ENCODE measurements at places on chromosomes 5 and 9.

DNA sequence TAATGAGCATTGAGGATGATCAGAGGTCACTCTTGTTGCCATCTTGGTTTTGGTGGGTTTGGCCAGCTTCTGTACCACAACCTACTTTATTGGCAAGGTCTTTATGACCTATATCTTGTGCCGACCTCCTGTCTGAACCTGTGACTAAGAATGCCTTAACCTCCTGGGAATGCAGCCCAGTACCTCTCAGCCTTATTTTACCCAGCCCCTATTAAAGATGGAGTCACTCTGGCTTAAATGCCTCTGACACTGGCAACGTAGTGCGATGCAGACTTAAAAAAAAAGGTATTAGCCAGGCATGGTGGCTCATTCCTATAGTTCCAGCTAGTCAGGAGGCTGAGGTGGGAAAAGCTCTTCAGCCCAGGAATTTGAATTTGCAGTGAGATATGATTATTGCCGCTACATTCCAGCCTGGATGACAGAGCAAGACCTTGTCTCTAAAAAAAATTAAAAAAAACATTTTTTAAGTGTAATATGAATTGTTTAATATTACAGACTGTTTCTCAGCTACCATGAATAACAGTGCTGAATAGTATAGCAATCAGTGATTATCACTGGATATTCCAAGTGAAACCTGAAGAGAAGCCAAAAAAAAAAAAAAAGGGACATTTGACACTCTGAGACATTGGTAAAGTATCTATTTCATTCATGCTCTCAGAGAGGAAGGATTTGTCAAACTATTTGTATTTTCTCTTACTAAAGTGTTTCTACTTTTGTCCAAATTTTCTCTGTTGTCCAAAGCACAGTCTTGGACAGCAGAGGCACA is 18.3 kb upstream of the STOM start:
- no peak for DNase-seq

- DNase-seq = no peak
Observed at GRCh38 chr5:147690595-147690994, 91.9 kb downstream of the JAKMIP2 start.

- no peak for DNase-seq
Observed at GRCh38 chr5:116861666-116862065, 287.0 kb upstream of the SEMA6A start.

- DNase-seq = no peak
Observed at GRCh38 chr5:2832394-2832793, 80.9 kb upstream of the IRX2 start.

DNA sequence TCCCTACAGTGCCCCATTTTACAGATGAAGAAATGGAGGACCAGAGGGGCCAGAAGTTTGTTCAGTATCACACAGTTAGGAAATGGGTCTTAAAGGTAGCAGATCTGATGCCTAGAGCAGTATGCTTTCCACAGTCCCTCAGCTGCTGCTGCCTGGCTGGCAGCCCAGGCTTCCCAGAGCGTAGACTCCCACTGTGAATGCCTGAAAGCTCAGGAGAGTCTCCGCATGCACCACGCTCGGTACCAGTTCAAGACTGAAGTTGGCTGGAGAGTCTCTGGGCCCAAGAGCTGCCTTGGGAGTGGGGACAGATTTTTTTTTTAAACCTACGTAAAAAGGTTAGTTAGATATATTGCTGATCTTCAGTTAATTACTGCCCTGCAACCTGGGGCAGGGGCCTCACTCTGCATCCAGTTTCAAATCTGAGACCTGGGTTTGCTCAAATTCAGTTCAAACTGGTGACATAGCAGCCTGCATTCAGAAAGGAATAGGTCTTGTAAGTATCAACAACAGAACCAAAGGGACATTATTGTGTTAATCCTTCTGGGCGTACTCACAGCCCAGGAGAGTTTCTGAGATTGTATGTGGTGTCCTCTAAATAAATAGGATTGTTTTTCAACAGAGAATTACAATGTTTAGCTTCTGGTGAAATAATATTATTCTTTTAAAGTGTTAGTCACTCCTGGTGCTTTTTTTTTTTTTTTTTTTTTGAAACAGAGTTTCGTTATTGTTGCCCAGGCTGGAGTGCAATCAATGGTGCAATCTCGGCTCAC is 8.3 kb downstream of the NANS start:
- peak; percentile 46 for DNase-seq

- no peak for DNase-seq
Observed at GRCh38 chr5:42547141-42547540, 123.9 kb downstream of the GHR start.

GRCh38 chr5:37553720-37554404 is 174.7 kb downstream of the WDR70 start:
- DNase-seq = no peak

GRCh38 chr5:6583049-6583880 is 49.6 kb downstream of the NSUN2 start:
- no peak for DNase-seq

GRCh38 chr5:67361932-67362729 is 165.5 kb upstream of the CD180 start:
- DNase-seq = peak; percentile 2

- DNase-seq = no peak
Observed at GRCh38 chr9:134994926-134995791, 77.4 kb upstream of the FCN1 start.

GRCh38 chr9:136621019-136621733 is 41.5 kb upstream of the EGFL7 start:
- DNase-seq = no peak

- DNase-seq = peak; percentile 28
Observed at GRCh38 chr9:136668983-136669790, 6.5 kb downstream of the EGFL7 start.

- DNase-seq = no peak
Observed at GRCh38 chr5:148776261-148776660, 50.1 kb upstream of the ADRB2 start.

DNA sequence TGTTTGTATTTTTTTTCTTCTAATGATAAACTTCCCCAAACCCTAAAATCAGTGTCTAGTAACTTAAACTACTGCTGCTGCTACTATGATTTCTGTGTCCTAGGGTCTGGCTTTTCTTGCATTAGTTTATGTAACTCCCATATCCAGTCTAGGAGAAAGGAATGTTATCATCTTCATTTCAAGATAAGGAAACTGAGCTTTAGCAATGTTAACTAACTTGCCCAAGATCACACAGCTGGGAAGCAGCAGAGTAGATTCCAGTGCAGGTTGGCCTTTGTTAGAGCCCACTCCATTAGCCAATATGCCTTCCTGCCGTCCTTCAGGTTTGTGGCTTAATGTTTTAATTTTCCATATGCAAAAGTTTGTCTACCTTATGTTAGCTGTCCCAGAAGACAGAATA is 10.4 kb downstream of the TMEM171 start:
- DNase-seq = no peak

DNA sequence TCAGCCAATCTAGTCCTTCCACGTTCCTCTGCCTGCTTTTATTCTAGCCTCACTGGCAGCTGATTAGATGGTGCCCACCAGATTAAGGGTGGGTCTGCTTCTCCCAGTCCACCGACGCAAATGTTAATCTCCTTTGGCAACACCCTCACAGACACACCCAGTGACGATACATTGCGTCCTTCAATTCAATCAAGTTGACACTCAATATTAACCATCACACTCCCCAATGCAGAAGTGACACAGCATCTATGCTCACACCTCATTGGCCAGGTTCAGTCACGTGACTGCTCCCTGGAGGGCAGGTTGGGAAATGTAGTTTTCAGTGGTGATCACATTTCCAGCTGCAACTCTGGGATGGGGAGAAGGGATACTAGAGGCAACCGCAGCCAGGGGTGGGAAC is 13.0 kb downstream of the SUSD3 start:
- peak; percentile 7 for DNase-seq

- DNase-seq = no peak
Observed at GRCh38 chr9:110175275-110175968, 32.5 kb downstream of the C9orf152 start.

GRCh38 chr5:109479260-109479860 is 69.6 kb upstream of the PJA2 start:
- peak; percentile 12 for DNase-seq

DNA sequence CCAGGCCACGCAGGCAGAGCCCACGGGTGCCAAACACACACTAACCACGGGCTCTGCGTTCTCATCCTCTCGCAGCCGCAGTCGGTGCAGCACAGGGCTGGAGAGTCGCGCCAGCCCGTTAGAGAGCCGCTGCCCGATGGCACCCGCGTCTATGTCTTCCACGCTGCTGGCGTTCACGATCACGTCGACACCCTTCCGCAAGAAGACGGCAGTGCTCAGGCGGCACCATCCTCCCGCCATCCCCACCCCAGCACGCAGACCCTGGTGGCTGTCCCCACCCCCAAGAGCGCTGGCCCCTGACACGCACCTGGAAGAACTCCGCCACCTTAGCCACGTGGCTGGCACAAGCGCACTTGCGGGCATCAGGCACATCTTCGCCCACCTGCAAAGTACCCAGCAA is 6.0 kb downstream of the DBN1 start:
- no peak for DNase-seq

GRCh38 chr5:84578226-84578625 is 193.5 kb upstream of the EDIL3 start:
- no peak for DNase-seq

DNA sequence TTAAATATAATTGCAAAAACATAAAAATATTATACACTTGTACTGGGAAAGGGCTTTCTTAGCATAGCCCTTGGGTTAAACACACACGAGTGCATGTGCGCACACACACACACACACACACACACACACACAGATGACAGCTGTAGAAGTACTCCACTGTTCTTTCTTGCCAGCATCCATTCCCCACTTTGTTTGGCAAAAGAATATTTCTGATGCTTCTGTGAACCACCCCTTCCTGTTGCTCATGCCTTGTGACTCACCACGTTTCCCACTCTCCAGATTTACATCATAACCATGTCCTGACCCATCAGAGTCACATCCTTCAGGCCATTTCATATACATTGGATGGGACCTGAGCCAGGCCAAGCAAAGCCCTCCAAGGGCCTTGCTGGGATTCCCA is 280.1 kb downstream of the DNAH5 start:
- peak; percentile 16 for DNase-seq

DNA sequence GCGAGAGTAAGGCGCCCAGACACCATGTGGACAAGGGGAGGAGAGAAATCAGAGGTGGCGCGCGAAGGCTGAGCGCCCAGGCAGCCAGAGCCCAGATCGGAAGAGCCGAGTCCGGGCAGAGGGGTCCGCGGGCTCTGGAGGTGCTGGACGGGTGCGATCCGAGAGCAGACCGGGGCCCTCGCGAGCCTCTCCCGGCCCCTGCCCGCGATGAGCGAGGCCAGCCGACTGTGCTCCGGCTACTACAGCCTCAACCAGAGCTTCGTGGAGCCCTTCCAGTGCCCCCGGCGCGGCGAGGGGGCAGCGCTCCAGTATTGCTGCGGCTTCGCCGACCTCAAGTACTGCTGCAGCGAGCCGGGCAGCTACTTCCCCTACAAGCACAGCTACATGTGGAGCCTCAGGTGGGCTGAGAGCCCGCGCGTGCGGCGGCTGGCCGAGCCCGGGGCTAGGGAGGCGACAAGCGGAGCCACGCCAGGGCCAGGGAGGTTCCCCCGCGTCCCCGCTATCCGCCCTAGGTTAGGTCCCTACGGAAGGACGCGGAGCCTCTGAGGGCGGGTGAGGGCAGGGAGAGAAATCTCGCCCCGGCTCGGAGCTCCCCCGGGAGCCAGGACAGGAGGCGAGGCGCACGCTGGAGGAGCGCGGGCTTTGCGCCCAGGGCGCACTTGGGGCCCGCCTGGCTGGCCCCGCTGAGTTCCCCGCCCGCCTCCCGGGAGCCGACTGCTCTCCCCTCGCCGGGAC is at the start of gene SHISAL2B:
Gene SHISAL2B (plus strand): TSS at position 87 of the 735 bp plus-strand sequence. CDS start 121 bp downstream, at position 208.
- DNase-seq = no peak

GRCh38 chr5:138722544-138723177 is 30.6 kb upstream of the CTNNA1 start:
- no peak for DNase-seq

DNA sequence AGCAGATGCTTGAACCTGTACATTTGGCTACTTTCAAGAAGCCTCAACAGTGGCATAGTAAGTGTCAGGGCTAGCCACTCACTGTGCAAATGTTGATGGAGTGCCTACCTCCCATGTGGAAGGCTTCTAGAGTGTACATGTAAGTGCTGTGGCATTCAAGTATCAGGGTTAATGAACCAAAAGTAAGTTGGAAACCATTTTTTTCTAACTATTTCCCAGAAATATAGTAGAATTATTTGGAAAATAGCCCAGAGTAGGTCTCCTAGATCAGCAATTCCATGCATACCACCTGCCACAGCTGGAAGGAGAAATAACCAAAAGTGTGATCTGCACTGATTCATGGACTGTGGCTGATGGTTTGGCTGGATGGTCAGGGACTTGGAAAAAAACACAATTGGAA is 53.3 kb downstream of the FOXD1 start:
- DNase-seq = no peak
